LHCN-M2 (cell line): ENCODE measurements at places on chromosomes 1 and 21.

DNA sequence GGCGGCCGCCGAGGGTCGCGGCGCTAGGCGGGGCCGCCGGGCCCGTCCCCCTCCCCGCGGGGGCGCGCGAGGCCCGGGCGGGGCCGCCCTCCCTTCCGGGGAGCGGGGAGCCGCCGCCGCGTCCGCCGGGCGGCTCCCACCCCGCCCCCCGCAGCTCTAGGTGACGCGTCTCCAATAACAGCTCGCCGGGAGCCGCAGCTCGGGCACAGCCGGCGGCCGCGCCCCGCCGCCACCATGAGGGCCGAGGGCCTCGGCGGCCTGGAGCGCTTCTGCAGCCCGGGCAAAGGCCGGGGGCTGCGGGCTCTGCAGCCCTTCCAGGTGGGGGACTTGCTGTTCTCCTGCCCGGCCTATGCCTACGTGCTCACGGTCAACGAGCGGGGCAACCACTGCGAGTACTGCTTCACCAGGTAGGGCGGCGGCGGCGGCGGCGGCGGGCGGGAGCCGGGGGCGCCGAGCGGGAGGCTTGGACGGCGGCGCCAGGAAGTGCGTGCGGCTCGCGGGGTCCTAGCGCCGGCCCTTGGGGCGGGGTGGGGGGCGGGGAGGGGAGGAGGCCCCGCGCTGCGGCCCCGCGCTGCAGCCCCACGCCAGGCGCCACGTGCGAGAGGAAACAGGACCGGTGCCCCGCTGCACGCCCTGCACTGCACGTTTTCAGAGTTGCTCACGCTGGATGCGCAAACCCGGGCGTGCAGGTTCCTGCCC lies at the start of gene SMYD2:
Gene SMYD2, plus strand, starts transcription at position 139 of the 699 bp plus-strand sequence. Its CDS starts 96 bp downstream, at position 235.
- peak; percentile 56 for DNase-seq

DNA sequence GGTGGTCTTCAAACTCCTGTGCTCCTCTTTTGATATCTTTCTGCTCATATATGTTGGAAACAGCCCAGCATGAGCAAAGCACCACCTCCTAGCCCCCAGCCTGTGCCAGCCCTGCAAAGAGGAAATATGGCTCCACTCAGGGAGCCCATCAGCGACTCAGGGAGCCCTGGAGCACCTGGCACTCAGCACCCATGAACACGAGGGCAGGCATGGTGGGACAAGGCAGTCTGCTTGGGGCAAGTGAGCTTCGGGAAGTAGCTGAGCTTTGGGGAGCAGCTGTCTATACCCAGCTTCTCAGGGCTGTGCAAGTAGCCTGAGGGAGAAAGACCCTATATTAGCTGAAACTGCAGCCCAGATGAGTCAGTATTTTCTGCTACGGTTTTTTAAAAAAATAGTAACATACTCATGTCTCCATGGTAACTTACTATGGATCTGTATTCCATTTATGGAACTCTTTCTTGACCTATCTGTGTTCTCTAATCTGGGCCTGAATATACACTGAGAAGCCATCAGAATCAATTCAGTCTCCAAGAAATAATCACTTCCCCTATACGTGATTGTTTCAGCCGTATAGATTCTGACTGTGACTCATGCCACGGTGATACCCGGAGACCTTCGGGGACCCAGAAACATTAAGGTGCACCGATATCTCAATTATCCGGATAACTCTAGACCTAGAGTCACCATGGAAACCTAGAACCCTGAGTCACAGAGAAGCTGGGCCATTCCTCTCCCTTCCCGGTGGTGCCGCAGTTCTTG lies 1.5 kb upstream of the ETS2 start:
- no peak for DNase-seq

DNA sequence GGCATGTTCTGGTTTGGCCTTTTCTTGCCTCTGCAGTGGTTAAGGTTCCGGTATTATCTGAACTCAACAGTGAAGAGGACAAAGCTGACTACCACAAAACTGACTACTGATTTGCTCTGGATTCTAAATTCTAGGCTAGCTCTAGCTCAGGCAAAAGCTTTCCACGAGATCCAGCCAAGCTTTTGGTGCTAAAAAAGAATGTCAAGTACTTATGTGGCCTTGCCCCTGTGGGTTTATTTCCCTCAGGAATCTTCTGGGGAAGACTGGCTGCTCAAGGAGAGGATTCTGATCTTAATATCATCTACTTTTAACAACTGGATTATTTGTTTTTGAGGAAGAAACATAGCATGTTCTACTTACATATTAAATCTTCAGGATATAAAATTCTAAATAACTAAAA lies 26.1 kb upstream of the MTMR11 start:
- no peak for DNase-seq

DNA sequence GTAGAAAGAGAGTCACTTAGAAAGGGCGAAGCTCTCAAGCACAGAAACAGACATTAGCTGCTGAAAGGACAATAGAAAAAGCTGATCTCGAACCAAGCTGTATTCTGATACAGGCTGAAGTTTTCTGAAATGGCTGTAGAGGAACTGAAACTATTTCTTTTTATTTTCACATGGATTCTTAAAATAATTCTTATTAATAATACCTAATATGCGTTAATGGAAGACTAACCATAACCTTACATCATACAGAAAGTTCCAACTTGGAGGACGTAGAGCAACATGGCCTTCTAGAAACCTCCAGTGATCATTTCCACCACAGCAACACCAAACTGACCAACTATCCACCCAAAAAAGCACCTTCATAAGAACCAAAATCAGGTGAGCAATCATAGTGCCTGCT lies 52.8 kb upstream of the ACADM start:
- DNase-seq, result no peak
